ENCODE measurements at places on chromosomes 13 and 19.
A peak's percentile ranks its signal among the peaks of the same experiment; 100 is the strongest.

GRCh38 chr13:44106266-44107152 is 226.8 kb downstream of the LACC1 start:
- DNase-seq = no peak

- peak; percentile 84 for DNase-seq
Measured at GRCh38 chr19:4811328-4812131, 20.0 kb downstream of the TICAM1 start.

- no peak for DNase-seq
Measured at GRCh38 chr13:47934371-47934770, 66.7 kb downstream of the SUCLA2 start.

DNA sequence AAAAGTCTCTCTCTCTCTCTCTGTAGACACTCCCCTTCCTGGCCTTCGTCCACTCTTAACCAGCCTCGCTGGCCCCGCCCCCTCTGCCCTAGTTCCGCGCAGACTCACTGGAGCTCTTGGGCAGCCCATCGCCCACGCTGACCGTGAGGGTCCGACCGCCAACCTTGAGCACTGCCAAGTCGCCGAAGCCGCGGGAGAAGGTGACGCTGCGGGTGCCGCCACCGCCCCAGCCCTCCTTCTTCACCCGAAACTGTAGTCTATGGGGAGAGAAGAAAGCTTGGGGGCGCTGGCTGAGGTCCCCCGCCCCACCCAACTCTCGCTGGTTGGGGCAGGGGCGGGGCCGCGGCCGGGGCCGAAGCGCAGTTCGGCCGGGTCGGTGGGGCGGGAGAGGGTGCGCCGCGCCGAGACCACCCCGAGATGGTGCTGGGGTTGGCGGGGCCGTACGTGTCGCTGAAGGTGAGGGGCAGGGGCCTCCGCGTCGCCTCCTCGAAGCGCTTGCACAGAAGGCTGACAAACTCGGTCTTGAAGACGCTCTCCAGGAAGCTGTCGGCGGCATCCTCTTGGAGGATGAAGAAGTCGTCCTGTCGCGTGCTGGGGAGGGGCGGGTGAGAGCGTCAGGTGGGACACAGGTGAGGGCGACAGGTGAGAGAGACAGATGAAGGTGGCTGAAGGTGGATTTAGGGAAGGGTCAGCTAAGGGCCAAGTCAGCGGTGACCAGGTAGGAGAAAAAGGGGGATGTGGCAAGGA is 12.6 kb upstream of the ZNF414 start:
- DNase-seq = no peak

DNA sequence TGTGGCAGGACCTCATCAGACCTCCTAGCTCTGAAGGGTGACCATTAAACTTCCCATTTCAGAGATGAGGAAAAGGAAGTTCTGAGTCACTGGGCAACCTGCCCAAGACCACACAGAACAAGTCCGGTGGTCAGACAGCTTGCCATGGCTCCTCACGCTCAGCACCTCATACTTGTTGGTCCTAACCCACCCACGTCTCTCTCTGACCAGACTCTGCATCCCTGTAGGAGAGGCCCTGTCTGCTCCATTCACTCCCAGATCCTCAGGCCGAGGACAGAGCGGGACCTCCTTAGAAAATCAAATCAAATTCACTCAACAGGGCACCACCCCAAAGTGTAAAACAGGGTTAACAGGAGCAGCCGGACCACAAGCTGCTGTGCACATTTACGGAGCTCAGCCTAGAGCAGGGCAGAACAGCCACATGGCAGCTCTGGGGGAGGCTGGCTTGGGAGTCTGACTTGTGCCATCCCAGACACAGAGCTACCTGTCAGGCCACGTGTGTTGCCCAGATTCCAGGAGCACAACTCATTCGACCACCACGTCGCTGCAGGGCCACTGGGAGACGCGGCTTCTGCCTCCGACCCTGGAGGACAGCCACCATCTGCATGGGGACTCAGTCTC is 1.7 kb downstream of the MIER2 start:
- no peak for DNase-seq

Measured in GM12892 (cell line).